ENCODE measurements at places on chromosomes 5 and 9.

GRCh38 chr9:106405871-106406435 lies 457.0 kb upstream of the ZNF462 start:
- DNase-seq = no peak

DNA sequence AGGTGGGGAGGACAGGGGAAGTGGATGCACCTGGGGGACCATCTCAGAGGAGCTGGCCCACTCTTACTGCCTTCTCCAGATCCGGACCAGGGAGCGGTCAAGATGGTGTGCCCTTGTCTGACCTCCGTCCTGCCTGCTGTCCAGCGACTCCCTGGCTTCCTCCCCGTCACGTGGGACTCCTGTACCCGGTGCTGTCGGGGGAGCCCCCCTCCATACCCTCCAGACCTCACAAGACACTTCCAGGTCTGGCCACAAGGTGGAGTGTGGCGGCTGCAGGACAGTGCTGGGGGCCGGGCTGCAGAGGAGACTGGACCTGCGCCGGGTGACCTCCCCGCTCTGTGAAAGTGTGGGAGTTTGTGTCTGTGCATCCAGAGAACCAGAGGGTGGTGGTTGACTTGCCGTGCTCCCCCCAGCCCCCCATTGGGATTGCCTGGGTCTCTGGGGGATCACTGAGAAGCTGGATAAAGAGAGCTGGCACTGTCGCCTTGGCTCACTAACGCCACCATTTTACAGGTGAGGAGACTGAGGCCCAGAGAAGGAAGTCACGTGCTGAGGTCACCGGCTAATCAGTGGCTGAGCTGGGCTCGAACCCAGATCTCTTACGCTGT lies 1.9 kb upstream of the CRB2 start:
- peak; percentile 60 for DNase-seq

GRCh38 chr5:16418471-16418922 lies 47.1 kb downstream of the ZNF622 start:
- no peak for DNase-seq

DNA sequence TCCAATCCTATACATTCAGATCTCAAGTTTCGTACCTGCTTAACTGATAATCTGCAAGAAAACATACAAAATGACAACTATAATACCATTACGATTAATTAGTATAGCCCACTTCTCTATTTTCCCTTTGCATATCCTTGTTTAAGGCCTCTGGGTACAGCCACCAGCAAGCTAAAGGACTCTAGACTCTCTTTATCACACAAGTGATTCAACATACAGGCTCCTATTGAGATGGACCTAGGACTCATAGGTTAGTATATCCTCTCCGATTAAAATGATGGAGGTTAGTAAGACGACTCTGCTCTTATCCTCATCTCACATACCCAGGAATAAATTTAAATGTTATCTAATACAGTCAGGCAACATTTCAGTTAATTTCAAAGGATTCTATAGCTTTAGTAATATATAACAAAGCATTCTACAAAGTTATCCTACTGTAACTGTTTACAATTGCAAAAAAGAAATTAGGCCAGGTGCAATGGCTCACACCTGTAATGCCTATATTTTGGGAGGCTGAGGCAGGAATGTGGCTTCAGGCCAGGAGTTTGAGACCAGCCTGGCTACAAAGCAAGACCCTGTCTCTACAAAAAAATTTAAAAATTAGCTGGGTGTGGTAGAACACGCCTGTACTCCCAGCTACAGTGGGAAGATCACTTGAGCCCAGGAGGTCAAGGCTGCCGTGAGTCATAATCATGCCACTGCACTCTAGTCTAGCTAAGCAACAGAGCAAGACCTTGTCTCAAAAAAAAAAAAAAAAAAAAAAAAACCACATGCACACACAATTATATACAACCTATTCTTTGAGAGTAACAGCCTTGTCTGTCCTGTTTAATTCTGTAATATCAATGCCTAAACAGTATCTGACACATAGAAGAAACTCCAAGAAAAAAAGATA lies 15.4 kb downstream of the HAUS6 start:
- no peak for DNase-seq

DNA sequence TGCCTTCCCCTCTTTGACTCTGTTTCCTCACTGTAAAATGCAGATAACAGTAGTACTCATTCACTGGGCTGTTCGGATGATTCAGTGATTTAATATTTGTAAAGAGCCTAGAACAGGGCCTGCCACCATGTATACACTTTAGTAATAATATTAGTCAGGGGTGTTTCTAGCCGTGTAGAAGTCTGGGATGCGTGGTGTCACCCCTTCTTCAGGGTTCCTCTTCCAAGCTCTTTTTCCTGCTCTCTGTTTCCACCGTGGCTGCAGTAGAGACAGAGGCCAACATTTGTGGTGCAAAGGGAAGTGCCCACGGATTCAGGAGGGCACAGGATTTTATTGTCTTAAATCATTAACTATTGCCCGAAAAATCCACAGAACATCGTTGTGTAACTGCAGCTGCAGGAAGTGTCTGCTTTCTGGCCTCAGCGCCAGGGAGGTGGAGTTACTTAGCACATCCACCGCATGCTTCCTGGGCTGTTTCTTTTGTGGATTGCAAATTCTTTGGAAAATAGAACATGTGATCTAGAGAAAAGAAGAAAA lies 61.7 kb downstream of the TRIO start:
- DNase-seq = no peak

GRCh38 chr9:129201866-129202265 lies 23.8 kb upstream of the IER5L start:
- no peak for DNase-seq

All from stimulated activated CD4-positive, alpha-beta T cell treated with anti-CD3 and anti-CD28 coated beads, Interleukin-12 subunit alpha, Interleukin-12 subunit beta, amount 100 ng/mL, for 24 hours (primary cell).